ENCODE measurements at places on chromosomes 16 and 17.

GRCh38 chr16:368388-369158, 1.8 kb downstream of the MRPL28 start:
- DNase-seq, result no peak

DNA sequence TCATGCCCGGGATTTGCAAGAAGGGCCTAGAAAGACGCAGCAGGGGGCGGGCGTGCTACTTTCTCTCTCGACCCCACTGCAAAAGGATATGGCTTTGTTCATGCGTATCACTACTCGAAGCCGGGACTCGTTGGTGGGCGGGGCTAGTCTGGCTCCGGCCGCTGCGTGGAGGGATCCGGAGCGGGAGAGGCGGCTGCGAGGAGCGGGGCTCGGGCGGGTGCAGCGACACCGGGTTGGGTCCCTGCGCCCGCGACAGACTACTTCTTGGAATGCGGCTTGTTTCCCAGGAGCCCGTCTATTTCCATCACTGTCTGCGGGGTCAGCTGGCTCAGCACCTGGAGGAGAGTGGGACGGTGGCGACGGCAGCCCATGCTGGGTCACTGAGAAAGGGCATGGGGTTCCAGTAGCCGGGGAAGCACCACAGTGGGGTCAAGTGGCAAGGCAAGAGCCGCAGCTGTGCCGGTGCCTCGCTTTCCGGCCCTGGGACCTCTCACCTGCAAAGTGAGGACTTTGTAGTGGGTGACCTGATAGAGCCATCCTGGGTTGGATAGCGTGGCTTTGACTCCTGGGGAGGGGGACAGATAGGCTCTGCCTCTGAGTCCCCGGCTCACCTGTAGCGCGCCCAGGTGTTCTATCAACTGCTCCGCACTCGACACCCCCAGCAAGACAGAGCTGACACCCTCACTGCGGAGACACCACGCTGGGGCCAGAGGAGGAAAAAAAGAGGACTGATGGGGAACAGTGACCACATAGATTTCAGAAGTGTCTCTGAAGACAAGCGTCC, 6.6 kb downstream of the KCNAB3 start:
- peak; percentile 89 for DNase-seq

DNA sequence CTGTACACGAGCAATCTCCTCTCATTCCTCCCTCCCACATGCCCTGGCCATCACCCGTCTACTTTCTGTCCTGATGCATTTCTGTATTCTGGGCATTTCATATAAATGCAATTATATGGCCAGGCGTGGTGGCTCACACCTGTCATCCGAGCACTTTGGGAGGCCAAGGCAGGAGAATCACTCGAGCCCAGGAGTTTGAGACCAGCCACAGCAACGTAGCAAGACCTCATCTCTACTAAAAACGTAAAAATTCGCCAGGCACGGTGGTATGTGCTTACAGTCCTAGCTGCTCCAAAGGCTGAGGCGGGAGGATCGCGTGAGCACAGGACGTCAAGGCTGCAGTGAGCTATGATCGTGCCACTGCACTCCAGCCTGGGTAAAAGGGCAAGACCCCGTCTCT, 4.8 kb downstream of the MEAK7 start:
- no peak for DNase-seq

DNA sequence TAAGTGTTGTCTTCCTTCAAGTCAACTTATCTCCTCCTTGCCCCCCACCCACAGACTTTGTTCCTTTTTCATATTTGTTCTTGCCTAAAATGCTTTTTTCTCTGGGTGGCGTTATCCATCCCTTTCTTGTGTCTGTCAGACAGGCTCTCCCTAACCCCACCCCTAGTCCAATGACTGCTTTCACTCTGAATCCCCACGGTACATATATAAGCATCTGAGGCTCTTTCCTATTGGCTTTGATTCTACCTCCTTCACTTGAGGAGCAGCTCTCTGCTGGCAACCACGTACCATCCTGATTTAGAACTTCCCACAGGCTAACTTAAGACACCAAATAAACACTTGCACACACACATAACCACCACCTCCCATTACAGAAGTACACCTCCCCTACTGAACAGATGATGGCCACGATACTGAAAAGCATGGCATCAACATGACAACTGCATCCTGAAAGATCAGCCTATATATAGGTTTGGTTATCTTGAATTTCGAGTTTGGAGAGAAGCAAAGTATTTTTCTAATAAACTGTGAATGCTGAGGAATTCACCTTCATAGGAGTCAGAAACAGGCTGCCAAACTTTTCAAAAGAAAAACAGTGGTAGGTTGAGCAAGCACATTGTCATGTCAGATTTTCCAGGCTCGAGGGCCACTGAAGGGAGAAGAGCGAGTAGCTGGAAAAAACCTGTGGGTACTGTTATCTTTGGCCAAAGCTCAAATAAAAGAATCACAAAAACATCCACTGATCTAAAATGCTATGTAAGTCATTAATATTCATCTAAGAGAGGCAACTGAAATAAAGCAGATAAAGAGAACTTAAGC, 24.3 kb downstream of the STAT3 start:
- no peak for DNase-seq

GRCh38 chr17:28841901-28842281, 699 bp downstream of the FAM222B start:
- no peak for DNase-seq

- DNase-seq, result no peak
Observed at GRCh38 chr16:12600536-12601256, 203.0 kb downstream of the CPPED1 start.

All from NCI-H1105 treated with DMSO at 0.1 percent for 48 hours (cell line).